ENCODE measurements at places on chromosomes 13 and 19.

DNA sequence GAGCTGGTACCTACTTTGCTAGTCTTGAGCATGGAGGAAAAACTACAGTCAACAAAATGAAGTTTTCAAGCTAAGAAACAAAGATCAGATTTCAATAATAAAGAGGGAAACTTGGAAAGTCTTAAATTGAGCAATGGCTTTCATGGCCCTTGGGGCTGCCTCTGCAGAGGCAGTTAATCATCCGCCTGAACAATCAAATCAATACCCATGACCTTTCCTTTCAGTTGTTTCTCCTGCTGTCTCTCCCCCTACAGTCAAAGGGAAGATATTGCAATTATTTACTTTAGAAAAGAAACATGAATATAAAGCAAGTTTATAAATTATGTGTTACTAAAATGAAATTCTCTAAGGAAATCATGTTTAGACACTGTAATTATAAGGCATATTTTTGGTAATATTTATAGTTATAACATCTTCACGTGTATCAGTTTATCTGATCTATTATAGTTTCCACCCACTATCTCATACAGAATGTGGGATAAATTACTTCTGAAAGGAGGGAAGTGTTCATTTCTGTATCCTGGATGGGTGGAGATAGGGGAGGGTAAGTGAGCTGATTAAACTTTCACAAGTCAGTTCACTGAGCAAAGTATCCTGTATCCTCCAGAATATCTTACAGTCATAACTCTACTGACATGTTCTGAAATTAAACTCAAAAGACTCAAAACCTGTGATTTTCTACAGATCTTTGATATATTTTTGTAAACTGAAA is 72.4 kb upstream of the TSC22D1 start:
- DNase-seq: no peak

GRCh38 chr19:32550666-32551065 is 30.3 kb upstream of the PDCD5 start:
- DNase-seq: no peak

GRCh38 chr13:25689539-25689938 is 317.8 kb downstream of the ATP8A2 start:
- DNase-seq: no peak

GRCh38 chr13:98180092-98180491 is 3.0 kb upstream of the RNF113B start:
- no peak for DNase-seq

DNA sequence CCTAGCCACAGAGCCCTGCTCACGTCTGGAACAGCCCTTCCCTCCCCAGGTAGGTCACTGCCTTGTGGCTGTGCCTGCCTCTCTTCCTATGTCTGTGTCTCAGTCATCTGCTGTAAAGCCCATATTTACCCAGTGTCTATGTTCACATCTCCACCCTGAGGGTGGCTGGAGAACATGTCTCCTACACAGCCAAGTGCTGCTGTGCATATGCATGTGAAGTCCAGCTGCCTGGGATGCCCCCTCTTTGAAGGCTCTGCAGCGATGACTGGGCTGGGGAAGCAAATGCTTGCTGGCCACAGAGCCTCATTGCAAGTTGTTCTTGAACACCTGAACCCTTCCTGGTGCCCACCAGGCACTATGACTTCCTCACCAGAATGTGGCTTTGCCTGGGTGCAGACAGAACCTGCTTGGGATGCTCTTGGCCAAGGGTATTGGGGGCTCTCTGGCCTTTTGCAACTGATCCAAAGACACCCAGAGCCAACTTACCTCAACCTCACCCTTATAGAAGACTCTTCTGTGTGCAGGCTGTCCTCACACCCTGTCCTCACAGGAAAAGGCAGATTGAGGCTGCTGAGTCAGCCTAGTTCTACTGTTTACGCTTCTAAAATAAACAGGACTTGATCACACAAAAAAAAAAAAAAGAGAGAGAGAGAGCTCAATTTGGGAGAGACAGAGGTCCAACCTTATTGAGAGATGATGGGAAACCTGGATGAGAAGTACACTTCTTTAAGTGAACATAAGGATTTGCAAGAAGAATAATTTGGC is 26.5 kb downstream of the MRPL57 start:
- DNase-seq: no peak

DNA sequence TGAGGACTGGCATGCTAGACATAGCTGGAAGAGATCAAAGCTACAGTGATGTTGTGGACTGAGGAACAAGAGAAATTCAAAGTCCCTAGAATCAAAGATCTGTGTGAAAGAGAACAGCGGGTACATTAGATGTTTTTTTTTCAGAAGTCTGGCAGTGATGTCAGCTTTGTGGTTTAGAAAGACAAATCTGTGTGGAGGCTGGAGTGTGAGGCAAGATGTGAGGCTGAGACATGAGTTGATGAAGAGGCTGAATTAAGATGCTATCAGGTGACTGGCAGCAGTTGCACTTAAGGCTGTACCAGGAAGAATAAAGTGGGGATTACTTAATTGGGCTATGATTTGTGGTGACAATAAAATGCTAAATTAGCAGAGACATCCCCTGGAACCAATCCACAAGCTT is 46.5 kb downstream of the DNAJC3 start:
- no peak for DNase-seq

- DNase-seq: no peak
Measured at GRCh38 chr19:5434970-5435641, 20.1 kb upstream of the ZNRF4 start.

Data from thoracic aorta (tissue), 2 donors.